ENCODE measurements at places on chromosomes 16 and 17. TPM values are rescaled to one million over a fixed set of nuclear protein-coding genes. Genes with fewer than 3 reads are reported as not detected.

The SLC6A2 gene
- not detected for total RNA-seq

The PIK3R6 gene
- not detected for total RNA-seq

The ITGA2B gene
- total RNA-seq: not detected

The KRT222 gene
- not detected for total RNA-seq

The ZKSCAN2 gene
- total RNA-seq: 2.6 TPM

The CNTNAP4 gene
- total RNA-seq: 1.3 TPM

The PLA2G10 gene
- total RNA-seq: not detected

The CDH1 gene
- under 0.01 TPM for total RNA-seq

The GSDMA gene
- not detected for total RNA-seq

The SCO1 gene
- 27.9 TPM for total RNA-seq

The ZNF18 gene
- 10.3 TPM for total RNA-seq

The MT4 gene
- total RNA-seq: not detected

All from aortic smooth muscle cell (primary cell).